ENCODE measurements at places on chromosomes 5 and 9.

DNA sequence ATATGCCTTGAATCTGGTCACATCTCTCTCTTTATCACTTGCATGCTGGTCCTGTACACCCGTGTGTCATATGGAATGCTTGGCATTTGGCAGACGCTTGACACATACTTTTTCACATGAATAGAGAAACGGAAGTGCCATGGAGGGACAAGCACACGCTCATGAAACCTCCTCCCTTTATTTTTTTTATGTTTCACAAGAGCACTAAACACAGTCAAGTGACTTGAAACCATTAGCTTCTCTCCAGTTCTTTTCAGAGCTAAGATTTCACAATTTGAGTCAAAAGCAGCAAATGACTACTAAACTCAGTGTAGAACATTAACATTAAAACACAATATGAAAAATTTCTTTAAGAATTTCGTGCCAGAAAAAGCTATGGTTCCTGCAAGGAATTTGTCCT is 151.1 kb downstream of the DOCK2 start:
- DNase-seq = no peak

GRCh38 chr5:149002053-149002452 is 60.8 kb downstream of the SH3TC2 start:
- no peak for DNase-seq

GRCh38 chr9:135342206-135343130 is 137.1 kb upstream of the PPP1R26 start:
- DNase-seq = no peak

DNA sequence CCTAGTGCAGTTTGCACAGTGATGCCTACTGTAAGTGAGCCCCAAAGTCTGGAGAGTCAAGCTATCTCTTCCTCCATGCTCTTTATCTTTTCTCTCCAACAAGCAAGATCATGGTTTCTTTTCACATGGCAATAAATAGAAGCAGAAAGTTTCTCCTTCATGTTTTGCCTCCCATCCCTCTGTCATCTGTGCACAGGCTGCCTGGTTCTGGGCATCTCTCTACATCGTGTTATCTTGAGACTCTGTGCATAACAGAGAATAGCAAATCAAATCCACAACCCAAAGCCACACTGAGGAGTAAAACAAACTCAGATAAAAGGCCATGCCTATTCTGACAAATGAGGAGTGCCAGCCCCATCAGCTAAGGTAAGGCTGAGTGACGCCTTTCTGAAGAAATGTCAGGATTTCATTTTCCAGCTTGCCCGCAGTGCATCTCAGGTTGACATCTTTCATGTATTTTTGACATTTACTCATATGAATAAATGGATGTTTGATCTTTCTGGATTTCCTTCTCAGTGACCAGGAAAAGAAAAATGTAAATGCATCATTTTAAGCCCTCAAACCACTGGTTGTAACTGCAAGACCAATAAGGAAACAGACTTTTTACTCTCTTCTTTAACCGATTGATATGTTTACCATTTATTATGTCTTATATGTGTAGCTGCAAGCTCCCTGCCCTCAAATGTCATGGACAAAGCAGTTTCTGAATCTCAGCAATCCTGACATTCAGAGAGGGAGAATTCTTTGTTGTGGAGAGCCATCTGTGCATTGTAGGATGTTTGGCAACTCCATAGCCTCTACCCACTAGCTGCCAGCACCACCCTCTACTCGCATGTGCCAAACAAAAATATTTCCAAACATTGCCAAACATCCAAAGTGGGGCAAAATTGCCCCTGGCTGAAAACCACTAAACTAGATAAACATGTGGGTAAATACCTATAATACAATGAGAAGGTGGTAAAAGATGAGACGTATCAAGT is 49.2 kb upstream of the ACO1 start:
- no peak for DNase-seq

GRCh38 chr5:126300293-126300692 is 122.9 kb upstream of the GRAMD2B start:
- DNase-seq = no peak

- DNase-seq = no peak
Measured at GRCh38 chr9:73683862-73684591, 532.4 kb downstream of the ANXA1 start.

DNA sequence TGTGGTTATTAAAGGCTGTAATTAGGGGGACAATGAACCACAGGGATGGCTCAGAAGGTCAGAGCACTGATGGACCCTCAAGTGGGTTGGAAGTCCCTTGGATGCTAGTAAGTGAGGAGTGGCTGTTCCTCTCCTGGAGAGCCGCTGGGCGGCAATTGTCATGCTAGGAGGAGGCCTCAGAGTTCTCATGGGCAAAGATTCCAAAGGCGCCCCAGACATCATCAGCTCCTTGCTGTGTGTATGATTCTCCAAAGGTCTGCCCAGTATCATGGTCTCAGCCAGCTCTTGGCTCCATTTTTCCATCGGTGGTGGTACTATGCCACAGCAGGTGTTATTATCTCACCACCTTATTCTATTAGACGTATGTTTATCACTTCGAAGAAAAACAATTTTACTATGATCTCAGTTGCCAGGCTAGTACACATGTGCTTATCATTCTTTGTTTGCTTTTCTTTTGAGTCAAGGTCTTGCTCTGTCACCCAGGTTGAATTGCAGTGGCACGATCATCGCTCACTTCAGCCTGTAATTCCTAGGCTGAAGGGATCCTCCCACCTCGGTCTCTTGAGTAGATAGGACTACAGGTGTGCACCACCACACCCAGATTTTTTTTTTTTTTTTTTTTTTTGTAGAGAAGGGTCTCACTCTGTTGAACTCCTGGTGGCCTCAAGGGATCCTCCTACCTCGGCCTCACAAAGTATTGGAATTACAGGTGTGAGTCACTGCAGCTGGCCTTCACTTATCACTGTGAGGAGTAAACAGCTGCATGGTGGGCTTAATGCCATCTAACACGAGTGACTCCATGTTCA is 46.8 kb downstream of the EXOSC2 start:
- no peak for DNase-seq

DNA sequence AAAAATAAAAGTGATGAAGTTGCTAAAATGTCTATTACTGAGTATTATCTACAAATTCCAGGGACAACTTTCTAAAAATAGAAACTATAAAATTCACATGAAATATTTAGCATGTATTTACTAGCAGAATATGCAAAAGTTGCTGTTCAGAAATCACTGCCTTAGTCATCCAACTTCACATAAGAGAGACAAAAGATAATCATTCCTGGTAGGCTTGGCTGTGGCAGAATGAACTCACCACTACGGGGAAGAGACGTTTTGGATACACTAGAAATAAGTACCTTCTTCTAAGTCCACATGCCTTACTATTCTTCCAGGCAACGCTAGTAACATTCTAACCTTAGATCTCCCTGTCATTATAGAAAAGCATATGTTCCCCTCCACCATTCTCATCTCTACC is 272.2 kb downstream of the BNC2 start:
- no peak for DNase-seq

GRCh38 chr9:123689701-123690428 is 240.1 kb downstream of the DENND1A start:
- no peak for DNase-seq

- no peak for DNase-seq
Measured at GRCh38 chr5:157652377-157652692, at the start of gene SOX30. Gene SOX30 (minus strand): TSS chr5:157652438. CDS start chr5:157652078, 360 bp downstream.

GRCh38 chr9:138099803-138100598 is 222.4 kb downstream of the CACNA1B start:
- DNase-seq = no peak

DNA sequence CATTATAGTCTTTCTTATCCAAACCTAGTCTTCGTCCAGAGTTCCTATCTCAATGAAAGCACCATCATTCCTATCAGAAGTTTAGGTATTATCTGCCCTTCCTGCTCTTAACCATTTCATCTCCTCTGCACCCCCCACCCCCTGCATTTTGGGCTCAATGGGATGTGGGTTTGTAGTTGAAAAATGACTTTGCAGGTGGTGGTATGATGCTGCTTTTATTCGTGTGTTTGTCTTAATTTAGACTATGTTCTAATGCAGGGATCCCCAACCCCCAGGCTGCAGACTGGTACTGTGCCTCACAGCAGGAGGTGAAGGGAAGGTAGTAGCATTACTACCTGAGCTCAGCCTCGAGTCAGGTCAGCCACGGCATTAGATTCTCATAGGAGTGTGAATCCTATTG is 49.4 kb upstream of the ZNF608 start:
- no peak for DNase-seq

GRCh38 chr5:35903631-35904203 is 34.7 kb downstream of the CAPSL start:
- DNase-seq = no peak

DNA sequence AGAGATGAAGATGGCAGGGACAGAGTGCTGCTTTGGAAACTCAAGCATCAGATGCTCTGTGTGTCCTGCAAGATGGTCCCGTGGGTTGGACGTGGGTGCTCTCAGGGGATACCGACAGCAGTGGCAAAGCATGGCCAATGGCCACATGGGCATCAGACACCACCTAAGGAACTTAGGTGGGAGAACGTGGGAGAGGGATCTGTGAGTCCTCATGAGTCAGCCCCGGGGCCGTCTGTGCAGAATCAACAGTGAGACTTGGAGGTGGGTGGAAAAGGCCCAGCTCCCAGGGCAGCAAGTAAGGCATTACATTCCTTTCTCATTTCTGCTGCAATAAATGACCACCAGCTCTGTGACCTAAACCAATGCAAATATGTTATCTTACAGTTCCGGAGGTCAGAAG is 77.0 kb downstream of the RAD23B start:
- DNase-seq = no peak

GRCh38 chr5:139549162-139549894 is 11.8 kb upstream of the UBE2D2 start:
- no peak for DNase-seq

GRCh38 chr5:34742061-34742460 is 85.9 kb downstream of the RAI14 start:
- no peak for DNase-seq

- DNase-seq = no peak
Measured at GRCh38 chr5:112514111-112514510, 95.0 kb upstream of the EPB41L4A start.

- no peak for DNase-seq
Measured at GRCh38 chr9:7844242-7844641, 44.7 kb upstream of the DMAC1 start.

GRCh38 chr5:101425339-101425859 is 522.3 kb upstream of the ST8SIA4 start:
- DNase-seq = no peak

- no peak for DNase-seq
Measured at GRCh38 chr9:105385381-105385985, 62.4 kb upstream of the FSD1L start.

GRCh38 chr5:76165711-76166374 is 82.7 kb downstream of the SV2C start:
- no peak for DNase-seq

- DNase-seq = no peak
Measured at GRCh38 chr9:14908295-14909180, 1.7 kb downstream of the FREM1 start.

DNA sequence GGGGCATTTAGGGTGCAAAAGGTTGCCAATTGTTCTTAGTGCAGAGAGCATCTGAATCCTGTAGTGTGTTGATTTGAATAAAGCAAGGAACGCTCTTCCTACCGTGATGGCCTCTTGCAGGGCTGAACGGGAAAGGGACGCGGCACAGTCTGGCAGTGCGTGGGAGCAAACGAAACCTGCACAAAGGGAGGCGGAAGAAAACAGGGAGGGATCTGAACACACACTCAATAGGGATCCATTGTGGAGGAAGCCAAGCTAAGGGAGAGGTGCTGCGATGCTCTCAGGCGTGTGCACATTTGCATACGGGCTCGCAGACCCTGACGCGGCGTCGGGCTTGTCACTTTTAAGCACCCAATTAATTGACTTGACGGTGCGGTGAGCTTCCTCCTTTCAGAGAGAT is 414.0 kb upstream of the IRX1 start:
- no peak for DNase-seq

DNA sequence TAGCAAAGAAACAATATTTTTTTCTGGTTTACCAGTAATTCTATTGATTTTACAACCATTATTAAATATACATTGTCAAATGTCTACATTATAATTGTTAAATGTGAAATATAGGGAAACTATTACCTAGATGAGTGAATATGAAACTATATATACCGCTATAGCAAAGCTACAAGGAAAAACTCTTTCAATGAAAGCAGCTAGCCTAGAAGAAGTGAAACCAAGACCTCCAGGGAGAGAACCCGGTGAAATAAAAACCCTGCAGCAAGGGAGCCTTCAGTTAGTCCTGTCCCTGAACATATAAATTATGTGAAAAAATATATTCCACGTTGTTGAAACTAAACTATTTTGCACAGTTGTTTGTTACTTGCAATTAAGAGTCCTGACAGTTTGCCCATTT is 913.1 kb downstream of the EFNA5 start:
- no peak for DNase-seq

GRCh38 chr9:90033028-90033650 is 428.3 kb downstream of the GADD45G start:
- no peak for DNase-seq

DNA sequence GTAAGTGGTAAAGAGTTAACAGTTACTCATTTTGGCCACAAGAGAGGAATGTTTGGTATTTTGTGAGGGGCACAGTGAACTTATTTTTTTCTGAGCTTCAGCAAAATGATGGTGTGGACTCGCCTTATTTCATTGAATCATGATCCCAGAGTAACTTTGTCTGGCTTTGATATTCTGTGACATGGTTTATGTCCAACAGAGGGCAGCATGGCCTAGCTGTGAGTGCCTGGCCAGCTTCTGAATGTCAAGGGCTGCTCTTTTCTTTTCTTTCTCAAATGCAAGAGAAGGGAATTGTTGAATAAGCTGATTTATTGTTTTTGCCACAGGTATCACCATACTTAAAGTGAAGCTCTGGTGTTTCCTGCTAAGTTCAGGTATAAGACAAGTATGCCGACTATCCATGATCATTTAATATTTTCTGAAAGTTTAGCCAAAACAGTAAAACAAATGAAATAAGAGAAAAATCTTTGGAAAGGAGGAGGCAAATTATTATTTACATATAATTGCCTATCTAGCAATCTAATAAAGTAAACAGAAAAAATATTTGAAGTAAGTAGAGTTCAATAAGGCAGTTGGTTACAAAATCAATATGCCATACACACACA is 31.7 kb downstream of the MRPL22 start:
- no peak for DNase-seq

DNA sequence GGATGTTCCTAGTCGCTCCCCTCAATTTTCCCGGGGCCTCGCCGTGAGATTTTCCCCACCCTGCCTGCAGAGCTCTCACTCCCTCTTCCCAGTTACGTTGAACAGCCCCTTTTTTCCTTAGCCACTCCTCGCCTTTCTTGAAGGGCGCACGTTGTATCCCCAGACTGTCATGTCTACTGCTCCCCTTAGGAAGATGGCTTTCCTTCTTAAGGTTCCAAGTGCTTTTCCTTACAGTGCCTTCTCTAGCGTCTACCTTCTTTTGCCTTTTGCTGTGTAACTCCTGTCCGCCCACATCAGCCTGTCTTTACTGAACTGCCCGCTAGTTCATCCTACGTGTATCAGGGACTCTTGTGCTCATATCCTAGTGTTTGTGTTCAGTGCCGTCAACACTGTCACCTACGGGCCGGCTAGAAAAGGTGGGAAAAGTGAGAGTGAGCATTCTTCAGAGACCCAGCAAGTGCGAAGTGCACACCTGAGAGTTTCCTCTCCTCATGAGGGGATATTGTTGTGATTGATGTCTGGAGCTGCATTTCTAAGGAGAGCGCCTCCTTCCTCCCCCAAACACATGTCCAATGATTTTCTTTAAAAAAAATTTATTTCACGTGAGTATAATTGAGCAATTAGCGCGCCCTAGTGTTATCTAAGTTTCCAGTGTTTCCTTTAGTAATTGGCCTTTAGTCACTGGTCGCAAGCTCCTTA is 764 bp downstream of the CAMLG start:
- no peak for DNase-seq
